Stimulated activated CD4-positive, alpha-beta T cell treated with anti-CD3 and anti-CD28 coated beads, Interleukin-2, amount 100 ng/mL, for 48 hours (primary cell): ENCODE measurements at places on chromosomes 16 and 17.

DNA sequence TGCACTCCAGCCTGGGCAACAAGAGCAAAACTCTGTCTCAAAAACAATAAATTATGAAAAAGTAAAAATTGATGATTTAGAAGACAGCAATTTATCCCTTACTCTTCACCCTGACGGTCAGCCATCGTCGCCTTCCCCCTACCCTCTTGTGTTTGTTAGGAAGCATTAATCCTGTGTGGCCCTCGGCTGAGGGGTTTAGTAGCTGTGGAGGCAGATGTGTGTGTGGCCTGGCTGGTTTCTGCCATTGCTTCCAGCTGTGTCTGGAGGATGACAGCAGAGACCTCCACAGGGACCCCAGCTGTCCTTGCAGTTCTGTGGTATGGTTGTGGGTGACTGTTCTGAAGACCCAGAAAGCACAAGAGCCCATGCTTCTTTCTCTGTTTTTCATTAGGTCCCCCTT, 25.9 kb downstream of the DBNDD1 start:
- DNase-seq: no peak

DNA sequence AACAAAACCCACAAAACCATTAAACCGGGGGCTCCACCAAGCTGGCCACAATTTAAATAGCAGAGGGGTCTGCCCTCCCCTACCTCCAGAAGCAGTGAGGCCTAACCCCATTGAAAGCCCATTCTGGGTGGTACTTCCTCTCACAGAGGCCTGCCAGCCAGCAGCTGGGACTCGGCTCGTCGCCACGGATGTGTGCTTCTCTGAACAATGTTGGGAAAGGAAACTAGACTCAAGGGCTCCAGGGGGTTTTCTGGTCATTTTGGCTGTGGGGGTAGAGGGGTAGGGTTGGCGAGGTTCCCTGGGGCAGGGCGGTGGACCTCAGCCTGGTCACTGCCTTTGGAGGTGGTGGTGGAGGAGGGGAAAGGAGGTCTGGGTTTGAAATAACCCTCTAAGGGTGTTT, 4.7 kb upstream of the PLCG2 start:
- DNase-seq: no peak

DNA sequence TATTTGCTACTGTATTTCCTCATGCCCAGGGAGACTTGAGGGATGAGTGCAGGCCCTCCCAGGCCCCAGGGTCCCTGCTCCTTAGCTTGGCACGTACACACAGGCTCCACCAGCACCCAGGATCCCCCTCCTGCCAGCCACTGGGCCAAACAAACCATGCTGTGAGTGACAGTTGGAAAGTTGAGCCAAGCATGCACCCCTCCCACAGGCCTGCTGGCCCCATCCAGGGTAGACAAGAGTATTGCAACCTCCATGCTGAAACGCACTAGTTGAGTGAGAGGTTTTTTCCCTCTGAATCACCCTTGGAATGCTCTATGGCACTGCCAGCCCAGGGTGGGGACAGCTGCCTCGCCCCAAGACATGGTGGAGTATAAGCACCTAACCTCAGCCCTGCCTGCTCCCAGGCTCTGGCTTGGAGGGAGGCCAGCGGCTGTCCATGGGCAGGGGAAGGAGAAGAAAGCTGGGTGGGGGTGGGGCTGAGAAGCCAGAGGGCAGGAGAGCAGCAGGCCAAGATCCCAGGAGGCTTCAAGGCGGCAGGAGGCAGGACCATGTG, 49.6 kb downstream of the PITPNM3 start:
- no peak for DNase-seq

DNA sequence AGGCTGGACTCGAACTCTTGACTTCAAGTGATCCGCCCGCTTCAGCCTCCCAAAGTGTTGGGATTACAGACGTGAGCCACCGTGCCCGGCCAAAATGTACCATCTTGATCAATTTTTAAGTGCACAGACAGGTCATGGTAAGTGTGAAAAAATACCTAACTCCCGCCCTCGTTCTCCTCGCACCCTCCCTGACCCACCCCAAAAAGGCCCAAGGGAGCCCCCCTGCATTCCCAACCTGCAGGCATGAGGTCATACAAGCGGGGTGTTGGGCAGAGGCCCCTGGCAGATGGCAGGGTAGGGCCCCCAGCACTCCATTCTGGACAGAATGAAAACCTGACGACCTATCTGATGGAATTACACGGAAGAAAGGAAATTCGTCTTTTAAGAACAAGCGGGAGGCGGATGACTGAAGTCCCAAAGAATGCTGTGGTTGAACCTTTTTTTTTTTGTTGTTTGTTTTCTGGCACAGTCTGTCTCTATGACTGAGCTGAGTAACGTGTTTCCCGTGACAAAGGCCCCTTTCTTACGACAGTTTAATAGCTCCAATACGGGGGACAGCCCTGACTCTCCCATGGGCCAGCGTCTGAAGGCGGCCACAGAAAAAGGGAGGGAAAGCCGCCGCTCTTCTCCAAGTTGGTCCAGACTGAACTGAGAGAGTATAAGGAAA, 376.4 kb downstream of the SLC39A11 start:
- DNase-seq: no peak

DNA sequence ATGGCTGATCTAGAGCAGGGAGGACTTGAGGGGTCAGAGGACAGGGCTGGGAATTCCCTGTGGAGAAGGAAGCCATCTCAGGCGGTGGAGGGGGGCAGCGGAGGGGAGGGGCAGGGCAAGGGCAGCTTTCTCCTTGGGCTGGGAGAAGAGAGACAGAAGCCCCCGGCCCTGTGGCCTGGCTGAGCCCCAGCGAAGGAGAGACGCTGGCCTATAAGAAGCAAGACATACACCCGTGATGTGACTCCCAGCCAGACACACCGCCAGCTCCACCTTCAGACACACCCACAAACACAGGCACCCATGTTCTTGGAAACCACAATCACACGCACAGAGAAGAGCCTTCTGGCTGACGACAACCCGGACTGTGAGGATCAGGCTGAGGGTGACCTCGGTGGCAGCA, 10.0 kb downstream of the TRPV3 start:
- DNase-seq: no peak

- DNase-seq: no peak
Observed at GRCh38 chr16:79640513-79641360, 40.2 kb upstream of the MAF start.

DNA sequence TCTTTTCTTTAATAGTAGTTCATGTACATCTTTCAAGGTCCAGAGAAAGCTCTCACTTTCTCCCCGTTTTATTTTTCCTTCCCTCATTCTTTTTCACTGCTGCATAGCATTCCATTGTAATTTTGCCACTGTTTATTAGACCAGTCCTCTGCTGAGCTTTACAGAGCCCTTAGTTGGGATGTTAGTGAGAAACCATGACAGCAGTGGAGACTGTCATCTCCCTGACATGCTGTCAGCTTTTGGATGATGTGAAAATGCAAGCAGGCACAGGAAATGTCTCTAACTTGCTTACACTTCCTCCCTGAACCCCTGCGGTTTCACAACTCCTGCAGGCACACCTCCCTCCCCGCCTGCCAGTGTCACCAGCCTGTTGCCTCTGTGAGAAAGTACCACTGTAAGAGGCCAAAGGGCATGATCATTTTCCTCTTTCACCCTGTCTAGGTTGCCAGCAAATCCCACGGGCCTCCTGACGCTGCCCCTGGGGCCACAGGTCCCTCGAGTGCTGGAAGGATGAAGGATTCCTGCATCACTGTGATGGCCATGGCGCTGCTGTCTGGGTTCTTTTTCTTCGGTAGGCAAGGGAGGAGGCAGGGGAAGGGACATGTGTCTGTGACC, at the start of gene ITGAL:
Gene ITGAL, plus strand, starts transcription at position 415 of the 615 bp plus-strand sequence. Its CDS starts 96 bp downstream, at position 511.
- DNase-seq: peak; percentile 65

DNA sequence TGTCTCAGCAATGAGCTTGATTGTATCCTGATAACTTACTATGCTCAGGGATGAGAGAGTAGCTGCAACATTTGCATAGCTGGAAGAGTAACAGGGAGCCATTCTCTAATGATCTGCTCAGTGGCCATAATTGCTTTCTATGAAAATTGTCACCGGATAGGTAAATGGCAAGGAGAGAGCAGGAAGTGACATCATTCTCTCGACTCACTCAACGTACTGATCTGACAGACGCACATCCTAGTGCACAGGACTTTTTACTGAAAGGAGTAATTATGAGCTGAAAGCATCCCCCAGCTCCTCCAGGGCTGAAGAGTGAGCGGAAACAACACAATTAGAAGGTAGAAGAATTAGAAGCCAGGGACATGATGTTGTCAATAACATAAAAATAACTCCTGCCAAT, 71.8 kb downstream of the IRX5 start:
- DNase-seq: no peak

GRCh38 chr17:79152636-79153035, 78.0 kb downstream of the ENGASE start:
- no peak for DNase-seq

GRCh38 chr17:57724026-57724728, 20.9 kb downstream of the CCDC182 start:
- no peak for DNase-seq
